HFFc6 (cell line): ENCODE measurements at places on chromosomes 1 and 21. TPM values are rescaled to one million over a fixed set of nuclear protein-coding genes. Genes with fewer than 3 reads are reported as not detected.

DNA sequence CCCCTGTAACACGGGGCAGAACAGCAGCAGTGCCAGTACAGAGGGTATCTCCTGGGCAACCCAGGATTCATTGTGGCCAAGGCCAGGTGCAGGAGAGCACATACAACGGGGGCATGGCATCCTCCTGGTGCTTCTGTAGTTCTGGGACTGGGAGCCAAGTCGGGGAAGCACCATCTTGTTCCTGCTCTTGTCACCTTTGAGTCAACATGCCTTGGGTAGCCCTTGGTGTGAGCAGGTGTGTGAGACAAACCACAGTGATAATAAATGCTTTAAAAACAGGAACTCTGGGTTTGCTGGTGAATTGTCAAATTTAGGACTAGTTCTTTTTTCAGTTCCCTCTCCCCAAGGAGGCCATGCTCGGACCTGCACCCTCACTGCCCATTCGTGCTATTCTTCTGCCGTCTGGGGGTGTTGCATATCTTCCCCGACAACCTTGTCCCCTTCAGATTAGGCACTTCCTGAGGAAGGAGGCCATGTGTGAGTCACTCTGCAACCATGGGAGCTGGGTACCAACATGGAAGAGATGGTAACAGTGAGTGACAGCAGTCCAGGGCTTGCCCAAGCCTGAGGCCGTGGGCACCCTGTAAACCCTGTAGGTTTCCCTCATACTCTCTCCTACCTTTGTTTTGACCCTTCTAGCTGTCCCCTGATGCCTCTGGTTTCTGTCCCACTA, 150.2 kb downstream of the GRIK3 start:
- no peak for DNase-seq

- peak; percentile 92 for DNase-seq
Measured at GRCh38 chr1:88731475-88732269, 47.6 kb downstream of the PKN2 start.

GRCh38 chr1:11429226-11429625, 49.7 kb upstream of the DISP3 start:
- DNase-seq: no peak

DNA sequence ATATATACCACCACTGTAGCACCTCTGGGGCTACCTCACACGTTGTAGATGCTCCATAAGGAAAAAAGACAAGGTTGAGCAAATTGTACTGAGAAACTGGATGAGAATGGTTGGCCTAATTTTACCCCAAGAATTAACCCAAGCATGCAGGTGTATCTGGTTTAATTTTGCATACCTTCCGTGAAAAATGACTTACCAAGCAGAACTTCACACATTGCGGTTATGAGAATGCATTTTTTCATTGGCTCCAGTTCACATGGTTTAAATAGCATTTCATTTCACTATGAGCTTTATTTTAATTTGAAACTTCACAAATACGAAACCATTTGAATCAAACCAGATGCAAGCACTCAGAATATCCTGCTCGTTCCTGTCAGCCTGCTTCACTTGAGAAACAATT, 512.2 kb downstream of the LTN1 start:
- no peak for DNase-seq

GRCh38 chr1:64920941-64921589, 45.3 kb downstream of the JAK1 start:
- no peak for DNase-seq

GRCh38 chr1:244545511-244545910, 84.4 kb downstream of the CATSPERE start:
- no peak for DNase-seq

- DNase-seq: no peak
Measured at GRCh38 chr1:9992910-9993309, 4.1 kb upstream of the RBP7 start.

DNA sequence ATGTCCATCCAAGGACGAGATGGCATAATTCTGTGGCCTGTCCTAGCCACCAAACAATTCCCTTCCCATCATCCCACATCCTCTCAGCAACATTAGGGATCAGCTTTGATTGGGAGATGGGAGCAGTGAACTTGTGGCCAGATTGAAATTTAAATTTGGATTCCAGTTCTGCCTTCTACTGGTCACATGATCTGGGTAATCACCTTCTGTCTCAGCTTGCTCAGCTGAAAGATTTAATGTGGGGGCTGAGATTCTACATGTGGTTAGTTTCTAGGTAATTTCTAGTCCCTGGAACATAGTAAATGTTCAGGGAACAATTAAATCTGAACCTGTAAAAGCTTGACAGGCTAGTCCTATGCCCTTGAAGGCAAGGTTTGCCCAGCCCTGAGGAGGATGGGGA, 3.2 kb downstream of the MYOCOS start:
- no peak for DNase-seq

The LCE1B gene
- total RNA-seq: not detected in 3 replicates

The FBXO42 gene
- total RNA-seq: 11.5 to 16.3 TPM (median 16.1 TPM) in 3 replicates

The CFAP74 gene
- not detected in 3 replicates for total RNA-seq
